ENCODE measurements at places on chromosomes 3 and 15. TPM values are rescaled to one million over a fixed set of nuclear protein-coding genes. Genes with fewer than 3 reads are reported as not detected.

SNX22 gene
- total RNA-seq = 0.27 TPM

ADCY5 gene
- total RNA-seq = 1.2 TPM

RBPMS2 gene
- total RNA-seq = 10.6 TPM

ISLR gene
- 1.6 TPM for total RNA-seq

ALDH1A3 gene
- 0.55 TPM for total RNA-seq

OIP5 gene
- 1.7 TPM for total RNA-seq

- no peaks in the 10 kb centered on the region for H3K36me3 ChIP-seq
- no peaks in the 10 kb centered on the region for H3K4me1 ChIP-seq
- DNase-seq = no peak
Observed at GRCh38 chr3:87625876-87626275, 349.5 kb upstream of the POU1F1 start.

- no peak overlapping the region for H3K4me3 ChIP-seq
- H3K27ac ChIP-seq = no peak overlapping the region
- no peak for DNase-seq
- H3K4me1 ChIP-seq = no peaks in the 10 kb centered on the region
Observed at GRCh38 chr15:63712828-63713520, 115.8 kb downstream of the FBXL22 start.

DNA sequence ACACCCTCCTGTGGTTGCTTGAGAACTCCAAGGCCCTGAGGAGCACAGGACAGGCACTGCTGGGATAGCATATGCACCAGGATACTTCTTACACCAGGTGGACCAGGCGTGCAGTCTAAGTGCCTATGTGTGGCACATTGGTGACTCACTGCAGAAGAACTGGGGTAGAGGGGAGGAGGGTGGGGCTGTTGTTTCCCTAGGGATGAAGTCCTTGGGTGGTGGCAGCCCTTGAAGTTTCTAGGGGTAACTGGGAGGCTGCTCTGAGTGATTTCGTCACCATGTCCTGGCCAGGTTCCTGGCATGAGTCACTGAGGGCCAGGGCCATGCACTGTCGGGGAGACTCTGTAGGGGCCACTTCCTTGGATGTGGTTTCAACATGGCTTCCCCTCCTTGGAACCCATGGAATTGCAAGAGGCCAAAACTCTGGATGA lies 15.9 kb downstream of the MYZAP start:
- DNase-seq = peak; percentile 17
- peaks cover 16% of the 10 kb centered on the region for H3K4me1 ChIP-seq
- no peak overlapping the region for H3K4me3 ChIP-seq
- H3K27me3 ChIP-seq = no peaks in the 10 kb centered on the region

DNA sequence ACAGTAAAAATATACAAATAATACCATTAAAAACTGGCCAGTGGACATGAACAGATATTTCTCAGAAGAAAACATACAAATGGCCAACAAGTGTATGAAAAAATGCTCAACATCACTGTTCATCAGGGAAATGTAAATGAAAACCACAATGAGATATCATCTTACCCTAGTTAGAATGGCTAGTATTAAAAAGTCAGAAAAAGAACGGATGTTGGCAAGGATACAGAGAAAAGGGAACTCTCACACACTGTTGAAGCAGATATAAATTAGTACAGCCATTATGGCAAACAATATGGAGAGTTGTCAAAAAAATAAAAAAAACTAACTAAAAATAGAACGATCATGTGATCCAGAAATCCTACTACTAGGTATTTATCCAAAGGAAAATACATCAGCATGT lies 222.7 kb upstream of the NAALADL2 start:
- no peaks in the 10 kb centered on the region for H3K4me1 ChIP-seq
- no peak overlapping the region for H3K27ac ChIP-seq
- H3K36me3 ChIP-seq = no peaks in the 10 kb centered on the region
- DNase-seq = no peak
- no peaks in the 10 kb centered on the region for H3K27me3 ChIP-seq

- H3K4me1 ChIP-seq = peaks cover 6% of the 10 kb centered on the region
- no peak overlapping the region for H3K27ac ChIP-seq
- H3K36me3 ChIP-seq = no peaks in the 10 kb centered on the region
- DNase-seq = peak; percentile 22
- H3K4me3 ChIP-seq = no peak overlapping the region
Observed at GRCh38 chr15:95024351-95024750, 793.0 kb downstream of the MCTP2 start.

- H3K27me3 ChIP-seq = no peaks in the 10 kb centered on the region
- no peak overlapping the region for H3K4me3 ChIP-seq
- no peak overlapping the region for H3K27ac ChIP-seq
- peaks cover 4% of the 10 kb centered on the region for H3K4me1 ChIP-seq
Observed at GRCh38 chr3:131282379-131282778, 99.2 kb upstream of the NUDT16 start.

GRCh38 chr3:192636517-192637444 lies 90.6 kb downstream of the FGF12 start:
- no peaks in the 10 kb centered on the region for H3K4me1 ChIP-seq
- no peak overlapping the region for H3K4me3 ChIP-seq
- H3K27me3 ChIP-seq = no peaks in the 10 kb centered on the region
- H3K27ac ChIP-seq = no peak overlapping the region
- no peaks in the 10 kb centered on the region for H3K36me3 ChIP-seq

Data from astrocyte (in vitro differentiated cells and primary cell).